Fibroblast of gingiva (primary cell): ENCODE measurements at places on chromosomes 11 and 22.
A peak's percentile ranks its signal among the peaks of the same experiment; 100 is the strongest.

DNA sequence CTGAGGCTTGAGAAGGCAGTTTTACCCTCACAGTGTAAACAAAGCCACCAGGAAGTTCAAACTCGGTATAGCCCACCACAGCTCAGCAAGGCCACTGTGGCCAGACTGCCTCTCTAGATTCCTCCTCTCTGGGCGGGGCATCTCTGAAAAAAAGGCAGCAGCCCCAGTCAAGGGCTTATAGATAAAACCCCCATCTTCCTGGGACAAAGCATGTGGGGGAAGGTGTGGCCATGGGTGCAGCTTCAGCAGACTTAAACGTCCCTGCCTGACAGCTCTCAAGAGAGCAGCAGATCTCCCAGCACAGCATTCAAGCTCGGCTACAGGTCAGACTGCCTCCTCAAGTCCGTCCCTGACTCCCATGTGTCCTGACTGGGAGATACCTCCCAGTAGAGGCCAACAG lies 69.7 kb downstream of the TTC28 start:
- DNase-seq: no peak

- DNase-seq: peak; percentile 41
These were observed 82.9 kb downstream of the KIRREL3 start for GRCh38 chr11:126917531-126918204.

DNA sequence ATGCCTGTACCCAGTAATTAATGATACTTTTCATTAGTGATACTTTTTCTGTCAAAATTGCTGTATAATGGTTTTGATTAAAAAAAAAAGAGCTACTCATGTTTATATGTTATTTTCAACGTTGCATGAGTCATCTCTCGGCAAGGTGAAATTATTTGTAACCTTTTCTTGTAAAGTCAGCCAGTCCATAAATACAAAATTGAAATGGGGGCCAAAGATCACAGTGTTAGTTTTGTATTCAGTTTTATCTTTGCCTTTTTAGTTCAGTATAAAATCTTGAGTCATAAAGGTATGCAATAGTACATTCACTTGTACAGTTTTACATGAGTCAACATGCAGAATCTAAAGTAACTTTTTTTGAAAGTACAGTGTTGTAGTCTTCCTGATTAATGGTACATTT lies 4.3 kb downstream of the ARHGEF12 start:
- no peak for DNase-seq

DNA sequence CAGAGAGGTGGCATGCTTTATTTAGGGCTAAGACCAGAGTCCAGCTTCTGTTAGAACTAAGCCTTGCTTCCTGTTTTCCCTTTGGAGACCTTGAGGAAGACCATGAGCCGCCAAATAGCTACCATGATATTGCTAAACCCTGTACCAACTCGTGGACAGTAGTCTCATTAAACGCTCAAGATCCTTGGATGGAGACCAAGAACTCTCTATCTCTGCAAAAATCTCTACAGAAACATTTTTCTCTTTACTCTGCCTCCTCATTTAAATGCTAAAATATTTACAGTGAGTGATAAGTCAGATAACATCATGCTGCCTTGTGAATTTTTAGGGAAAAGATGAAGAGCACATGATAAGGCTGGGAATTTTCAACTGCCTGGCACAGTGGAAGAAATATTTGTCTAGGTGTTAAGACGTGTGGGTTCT lies 197.8 kb downstream of the MAML2 start:
- DNase-seq: no peak

DNA sequence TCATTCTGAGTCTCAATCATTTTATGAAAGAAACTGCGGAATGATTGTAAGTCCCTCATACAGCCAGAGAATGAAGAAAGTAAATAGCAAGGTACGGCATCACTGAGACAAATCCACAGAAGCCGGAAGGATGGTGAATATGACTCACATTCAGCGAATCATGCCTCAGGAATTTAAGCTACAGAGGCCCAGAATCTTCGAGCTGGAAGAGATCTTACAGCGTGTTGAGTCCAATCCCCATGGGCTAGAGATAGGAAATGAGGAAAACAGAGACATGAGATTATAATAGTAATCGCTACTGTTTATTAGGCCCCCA lies 173.2 kb downstream of the KIF18A start:
- peak; percentile 67 for DNase-seq

- DNase-seq: no peak
These were observed 96.1 kb downstream of the GRIA4 start for GRCh38 chr11:105705786-105706530.

DNA sequence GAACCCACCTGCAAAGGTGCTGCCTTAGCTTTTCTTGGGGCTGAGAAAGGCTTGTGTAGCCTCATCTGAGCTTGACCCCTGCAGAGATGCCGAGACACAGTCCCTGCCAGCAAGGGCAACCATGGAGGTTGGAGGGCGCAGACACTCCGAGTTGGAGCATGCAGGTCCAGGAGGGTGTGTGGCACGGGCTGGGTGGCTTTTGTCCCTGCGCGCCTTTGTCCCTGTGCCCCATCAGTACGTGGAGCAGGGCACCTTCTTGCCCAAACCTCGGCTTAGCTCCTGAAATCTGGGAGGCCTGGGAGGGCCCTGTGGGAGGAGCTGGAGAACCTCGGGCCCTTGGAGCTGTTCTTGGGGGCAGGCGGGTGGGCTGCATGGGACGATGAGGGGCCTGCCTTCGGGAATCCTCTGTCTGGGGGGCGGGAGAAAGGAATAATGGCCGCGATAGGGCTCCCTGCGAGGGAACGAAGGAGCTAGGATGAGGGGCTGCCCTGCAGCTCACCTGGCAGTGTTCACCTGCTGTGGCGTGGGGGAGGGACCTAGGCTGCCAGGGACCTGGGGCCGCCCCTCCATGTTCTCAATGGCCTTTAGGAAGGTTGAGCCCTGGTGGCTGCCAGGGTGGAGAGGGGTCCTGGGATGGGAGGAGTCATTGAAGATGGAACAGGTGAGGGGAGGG lies 3.4 kb downstream of the BRSK2 start:
- DNase-seq: no peak

- peak; percentile 11 for DNase-seq
These were observed 21.3 kb upstream of the NELL1 start for GRCh38 chr11:20647976-20648565.

DNA sequence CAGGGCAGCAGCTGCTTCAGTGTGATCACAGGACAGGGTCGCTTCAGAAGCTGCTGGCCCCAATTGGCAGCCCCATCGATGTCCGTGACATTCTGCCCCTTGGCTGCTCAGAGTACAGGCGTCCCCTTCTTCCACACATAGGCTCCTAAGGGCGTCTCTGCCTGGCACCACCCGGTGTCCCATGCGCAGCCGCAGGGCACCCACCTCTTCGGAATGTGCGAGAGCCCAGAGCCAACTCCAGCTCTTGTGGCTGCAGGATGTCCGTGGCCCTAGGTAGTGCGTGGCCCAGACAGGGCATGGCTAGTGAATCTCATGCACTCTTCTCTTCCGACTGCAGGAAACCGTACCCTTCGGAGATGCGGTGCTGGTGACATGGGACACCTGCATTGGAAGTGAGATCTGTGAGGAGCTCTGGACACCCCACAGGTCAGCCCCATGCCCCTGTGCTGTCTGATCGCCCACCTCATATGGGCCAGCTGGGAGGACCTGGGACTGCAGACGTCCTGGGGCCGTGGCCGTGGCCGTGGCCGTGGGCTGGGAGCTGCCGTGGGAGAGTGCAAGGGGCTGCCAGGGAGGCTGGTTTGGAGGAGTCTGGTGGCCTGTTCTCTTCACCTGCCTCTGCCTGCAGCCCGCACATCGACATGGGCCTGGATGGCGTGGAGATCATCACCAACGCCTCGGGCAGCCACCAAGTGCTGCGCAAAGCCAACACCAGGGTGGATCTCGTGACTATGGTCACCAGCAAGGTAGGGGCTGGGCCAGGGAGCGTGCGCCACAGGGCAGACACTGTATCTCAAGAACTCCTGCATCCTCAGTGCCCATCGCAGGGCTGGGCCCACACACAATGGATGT lies 20.2 kb downstream of the NADSYN1 start:
- no peak for DNase-seq

DNA sequence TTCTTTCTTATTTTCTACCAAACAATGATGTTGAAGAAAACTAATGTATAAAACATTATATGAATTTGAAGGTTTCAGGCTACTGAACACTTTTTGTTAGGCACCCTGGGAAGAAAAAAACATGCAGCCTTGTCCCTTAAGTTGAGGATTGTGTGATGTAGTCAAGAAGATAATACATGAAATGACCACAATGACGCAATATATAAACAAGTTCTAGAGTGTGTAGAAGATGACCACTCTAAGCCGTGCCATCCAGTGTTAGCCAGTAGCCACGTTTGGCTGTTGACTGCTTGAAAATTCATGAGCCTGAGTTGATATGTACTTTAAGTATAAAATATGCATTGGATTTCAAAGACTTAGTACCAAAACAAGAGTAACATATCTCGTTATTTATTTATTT lies 16.2 kb downstream of the SWAP70 start:
- no peak for DNase-seq
